ENCODE measurements at places on chromosomes 1 and 21.

DNA sequence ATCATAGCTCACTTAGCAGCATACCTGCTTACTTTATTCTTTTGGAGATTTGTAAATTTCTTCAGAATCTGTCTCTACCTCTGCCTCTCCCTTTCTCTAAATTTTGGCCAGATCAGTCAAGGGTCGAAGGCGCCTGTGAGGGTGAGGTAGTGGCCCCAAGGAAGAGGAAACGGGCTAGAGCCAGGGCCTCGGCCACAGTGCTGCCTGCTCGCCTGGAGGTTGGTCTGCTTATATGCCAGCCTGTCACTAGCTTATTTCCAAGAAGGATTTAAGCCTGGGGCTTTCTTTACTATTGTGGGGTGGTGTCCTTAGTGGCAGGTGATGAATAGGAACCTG lies 19.6 kb downstream of the PEX14 start:
- DNase-seq: no peak

- no peak for DNase-seq
Measured at GRCh38 chr1:45531873-45532272, 10.2 kb upstream of the PRDX1 start.

- DNase-seq: peak; percentile 84
Measured at GRCh38 chr1:152052606-152053005, 15.8 kb upstream of the S100A11 start.

DNA sequence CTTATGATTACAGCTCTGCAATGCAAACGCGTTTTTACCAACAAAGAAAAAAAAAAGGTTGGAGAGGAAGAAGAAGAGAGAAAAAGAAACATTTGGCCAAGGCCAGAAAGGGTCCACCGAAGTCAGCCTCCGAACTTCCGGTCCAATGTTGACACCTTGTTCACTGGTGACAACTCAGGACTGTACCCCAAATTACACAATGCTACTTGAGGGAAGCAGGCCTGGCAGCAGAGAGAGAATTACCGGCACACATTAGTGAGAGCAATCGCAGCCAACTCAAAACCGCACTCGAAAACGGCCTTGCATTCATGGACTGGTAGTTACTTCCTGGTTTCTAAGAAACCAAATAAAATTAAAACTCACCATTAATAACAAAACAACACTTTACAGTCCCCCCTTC lies 652.5 kb downstream of the KIF26B start:
- no peak for DNase-seq

DNA sequence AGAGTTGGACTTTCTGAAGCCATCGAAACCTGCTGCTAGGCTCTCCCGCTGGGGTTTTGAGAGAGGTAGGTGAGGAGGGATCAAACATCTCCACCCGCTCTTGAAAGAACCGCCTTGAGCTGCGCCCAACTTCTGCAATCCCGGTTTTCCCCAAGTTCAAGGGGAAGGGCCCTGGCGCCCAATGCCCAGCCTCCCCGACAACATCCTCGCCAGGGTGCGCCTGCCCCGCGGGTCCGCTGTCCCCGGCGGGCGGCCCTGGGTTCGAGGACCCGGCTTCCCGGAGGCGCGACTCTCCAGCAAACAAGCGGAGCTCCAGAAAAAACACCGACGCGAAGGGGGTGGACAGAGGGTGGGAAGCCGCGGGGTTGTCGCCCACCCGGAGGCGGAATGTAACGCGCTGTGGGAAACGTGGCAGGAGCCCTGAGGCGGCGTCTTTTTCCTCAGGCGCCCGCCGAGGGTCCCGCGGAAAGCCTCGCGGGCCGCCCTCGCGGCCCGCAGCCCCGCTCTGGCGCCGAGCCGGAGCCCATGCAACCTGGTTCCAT lies 607 bp downstream of the BTG3 start:
- no peak for DNase-seq

- no peak for DNase-seq
Measured at GRCh38 chr1:225462714-225463574, 35.1 kb upstream of the LBR start.

GRCh38 chr1:116494353-116494692 lies 76.5 kb downstream of the CD58 start:
- no peak for DNase-seq

- DNase-seq: no peak
Measured at GRCh38 chr1:27770293-27770830, 2.7 kb upstream of the STX12 start.

- DNase-seq: no peak
Measured at GRCh38 chr1:58583496-58583895, 6.4 kb upstream of the TACSTD2 start.
